RCC 7860 (cell line): ENCODE measurements at places on chromosomes 6 and 20.

DNA sequence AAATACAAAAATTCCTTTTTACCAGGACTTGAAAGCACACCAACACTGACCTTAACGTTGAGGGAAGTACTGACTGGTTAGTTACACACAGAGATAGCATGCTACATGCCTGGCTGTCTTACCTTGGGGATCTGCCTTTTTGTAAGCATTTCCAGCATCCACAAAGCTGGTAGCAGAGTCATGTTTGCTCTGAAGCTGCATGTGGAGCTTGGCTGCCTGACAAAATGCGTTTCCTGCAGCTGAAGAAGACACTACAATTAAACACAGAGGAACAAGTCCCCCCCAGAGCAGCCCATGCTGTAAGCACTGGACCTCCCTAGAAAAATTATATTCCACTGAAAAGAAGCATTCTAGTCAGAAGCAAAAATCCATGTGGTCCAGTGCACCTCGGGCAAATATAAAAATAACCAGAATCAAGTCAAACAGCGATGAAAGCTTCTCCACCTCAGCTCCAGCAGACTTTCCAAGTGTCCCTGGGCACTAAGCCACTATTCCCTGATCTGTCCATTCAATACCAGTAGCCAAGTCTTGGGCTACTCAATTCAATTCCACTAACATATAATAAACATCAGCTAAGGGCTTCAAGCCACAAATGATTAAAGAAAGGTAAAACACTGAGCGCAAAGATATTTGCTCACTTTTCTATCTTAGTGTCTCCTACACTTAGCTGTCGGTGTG is 24.2 kb downstream of the NAPB start:
- DNase-seq: no peak

DNA sequence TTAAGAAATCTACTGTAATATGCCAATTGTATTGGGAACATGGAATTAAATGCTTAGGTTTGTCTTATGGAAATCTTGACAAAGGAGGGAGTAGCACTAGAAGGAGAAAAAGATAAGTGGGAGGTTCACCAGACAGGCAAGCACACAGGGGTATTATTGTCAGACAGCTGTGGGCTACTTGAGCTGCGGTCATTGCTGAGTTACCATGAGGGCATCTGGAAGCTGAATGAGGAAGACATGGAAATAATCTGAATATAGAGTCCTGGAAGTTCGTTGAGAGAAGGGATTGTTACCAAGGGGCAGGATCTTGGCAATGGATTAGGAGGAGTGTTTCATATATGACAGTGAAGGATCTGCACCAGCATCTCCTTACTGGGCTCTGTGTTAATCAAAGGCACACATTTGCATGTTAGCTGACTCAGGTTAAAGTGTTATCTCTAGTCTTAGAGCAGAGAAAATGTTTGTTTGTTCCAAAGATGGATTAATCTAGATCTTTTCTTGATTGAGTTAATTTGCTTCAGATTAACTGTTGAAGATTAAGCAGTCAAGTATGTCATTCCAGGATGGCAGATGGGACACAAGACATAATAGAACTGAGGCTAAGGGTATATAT is 53.0 kb upstream of the SUPT3H start:
- no peak for DNase-seq

DNA sequence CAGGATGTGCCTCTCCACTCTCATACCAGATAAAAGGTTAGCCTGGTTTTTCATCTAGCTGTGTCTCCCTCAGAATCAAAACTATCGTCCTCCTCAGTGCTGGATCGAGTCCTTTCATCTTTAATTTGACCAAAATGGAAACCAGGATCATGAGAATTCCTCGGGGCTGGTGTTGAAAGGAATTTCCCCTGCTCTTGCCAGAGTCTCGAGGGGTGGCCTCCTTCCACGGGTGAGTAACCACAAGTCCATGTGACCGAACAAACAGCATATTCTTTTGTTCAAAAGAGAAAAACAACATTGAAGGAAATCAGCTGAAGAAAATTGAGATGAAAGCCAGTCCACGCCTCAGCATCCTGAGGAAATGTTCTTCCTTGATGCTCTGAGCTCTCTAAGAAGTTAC is 165.9 kb upstream of the CDYL start:
- DNase-seq: no peak

DNA sequence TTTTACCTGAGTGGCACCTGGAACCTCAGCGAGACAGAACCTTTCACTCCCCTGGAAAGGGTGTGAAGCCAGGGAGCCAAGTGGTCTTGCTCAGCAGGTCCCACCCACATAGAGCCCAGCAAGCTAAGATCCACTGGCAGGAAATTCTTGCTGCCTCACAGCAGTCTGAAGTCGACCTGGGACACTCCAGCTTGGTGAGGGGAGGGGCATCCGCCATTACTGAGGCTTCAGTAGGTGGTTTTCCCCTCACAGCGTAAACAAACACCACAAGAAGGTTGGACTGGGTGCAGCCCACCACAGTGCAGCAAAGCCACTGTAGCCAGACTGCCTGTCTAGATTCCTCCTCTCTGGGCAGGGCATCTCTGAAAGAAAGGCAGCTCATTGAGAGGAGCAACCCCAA is 134.7 kb upstream of the RSPO3 start:
- no peak for DNase-seq

GRCh38 chr6:106118835-106119431 is 32.8 kb downstream of the PRDM1 start:
- no peak for DNase-seq

- no peak for DNase-seq
Observed at GRCh38 chr6:127291495-127291894, 24.8 kb downstream of the RNF146 start.

- DNase-seq: no peak
Observed at GRCh38 chr20:51960047-51960675, 157.8 kb upstream of the SALL4 start.

GRCh38 chr6:151317103-151317994 is 74.0 kb downstream of the ZBTB2 start:
- peak; percentile 14 for DNase-seq

- no peak for DNase-seq
Observed at GRCh38 chr6:132418235-132418965, 17.1 kb upstream of the MOXD1 start.

GRCh38 chr6:4817551-4817950 is 41.3 kb downstream of the CDYL start:
- no peak for DNase-seq

- DNase-seq: no peak
Observed at GRCh38 chr6:105941621-105942412, 144.3 kb upstream of the PRDM1 start.

- no peak for DNase-seq
Observed at GRCh38 chr6:15476631-15477380, 186.0 kb downstream of the DTNBP1 start.

DNA sequence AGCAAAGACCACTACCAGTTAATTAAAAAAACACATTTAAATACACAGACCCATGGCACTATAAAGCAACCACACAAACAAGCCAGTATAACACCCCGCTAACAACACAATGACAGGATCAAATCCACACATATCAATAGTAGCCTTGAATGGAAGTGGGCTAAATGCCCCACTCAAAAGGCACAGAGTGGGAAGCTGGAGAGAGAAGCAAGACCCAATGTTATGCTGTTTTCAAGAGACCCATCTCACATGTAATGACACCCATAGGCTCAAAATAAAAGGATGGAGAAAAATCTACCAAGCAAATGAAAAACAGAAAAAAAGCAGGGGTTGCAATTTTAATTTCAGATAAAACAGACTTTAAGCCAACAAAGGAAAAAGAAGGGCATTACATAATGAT is 125.4 kb upstream of the PTCHD4 start:
- no peak for DNase-seq

DNA sequence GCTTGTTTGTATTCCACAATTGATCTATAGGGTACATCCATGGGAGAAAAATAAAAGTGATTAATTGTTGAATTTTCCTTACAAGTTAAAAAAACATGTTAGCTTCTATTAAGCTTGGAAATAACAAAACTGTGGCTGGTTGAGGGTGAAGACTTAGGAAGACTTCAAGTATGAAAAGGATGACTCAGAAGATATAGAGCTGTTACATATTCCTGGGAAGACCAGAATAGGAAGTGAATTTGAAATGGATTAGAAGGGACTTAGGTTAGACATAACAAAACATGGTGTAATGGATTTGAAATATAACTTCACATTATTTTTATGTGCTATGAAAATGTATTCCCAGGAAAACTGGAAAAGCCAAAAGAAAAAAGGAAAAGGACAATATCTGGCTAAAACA is 732.2 kb downstream of the HDGFL1 start:
- no peak for DNase-seq

DNA sequence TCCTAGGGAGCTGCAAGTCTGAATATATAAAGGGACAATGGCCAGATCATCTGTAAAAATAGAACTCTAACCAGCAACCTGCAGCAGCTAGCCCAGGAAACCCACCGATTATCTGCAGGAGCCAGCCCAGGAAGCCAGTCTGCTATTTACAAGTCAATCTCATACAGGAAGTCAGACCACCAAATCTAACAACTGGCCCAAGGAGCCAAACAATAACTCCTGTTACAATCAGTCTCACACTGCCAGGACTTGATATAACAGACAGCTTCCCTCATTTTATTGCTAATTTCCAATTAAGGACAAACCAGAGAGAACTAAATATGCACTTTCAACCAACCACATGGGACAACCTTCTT is 14.4 kb upstream of the RIN2 start:
- no peak for DNase-seq

- no peak for DNase-seq
Observed at GRCh38 chr20:51640743-51641142, 98.2 kb upstream of the NFATC2 start.

DNA sequence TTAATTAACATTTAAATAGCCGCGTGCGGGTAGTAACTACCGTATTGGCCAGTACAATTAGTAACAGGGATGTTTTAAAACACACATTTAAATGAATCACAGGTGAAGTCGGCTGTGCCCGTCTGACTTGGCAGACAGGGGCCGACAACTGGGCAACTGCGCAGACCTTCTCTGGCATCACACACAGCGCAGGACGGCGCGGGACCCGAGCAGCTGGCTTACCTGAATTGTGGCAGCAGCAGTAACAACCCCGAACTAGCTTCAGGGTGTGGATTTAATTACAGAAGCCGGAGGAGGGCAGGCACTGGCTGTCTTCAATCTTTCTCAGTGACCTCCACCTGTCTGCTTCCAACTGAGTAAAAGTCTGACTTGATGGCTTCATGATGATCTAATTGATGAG is 91.7 kb downstream of the DACT2 start:
- no peak for DNase-seq

- no peak for DNase-seq
Observed at GRCh38 chr6:169940481-169941271, 189.3 kb downstream of the ERMARD start.

DNA sequence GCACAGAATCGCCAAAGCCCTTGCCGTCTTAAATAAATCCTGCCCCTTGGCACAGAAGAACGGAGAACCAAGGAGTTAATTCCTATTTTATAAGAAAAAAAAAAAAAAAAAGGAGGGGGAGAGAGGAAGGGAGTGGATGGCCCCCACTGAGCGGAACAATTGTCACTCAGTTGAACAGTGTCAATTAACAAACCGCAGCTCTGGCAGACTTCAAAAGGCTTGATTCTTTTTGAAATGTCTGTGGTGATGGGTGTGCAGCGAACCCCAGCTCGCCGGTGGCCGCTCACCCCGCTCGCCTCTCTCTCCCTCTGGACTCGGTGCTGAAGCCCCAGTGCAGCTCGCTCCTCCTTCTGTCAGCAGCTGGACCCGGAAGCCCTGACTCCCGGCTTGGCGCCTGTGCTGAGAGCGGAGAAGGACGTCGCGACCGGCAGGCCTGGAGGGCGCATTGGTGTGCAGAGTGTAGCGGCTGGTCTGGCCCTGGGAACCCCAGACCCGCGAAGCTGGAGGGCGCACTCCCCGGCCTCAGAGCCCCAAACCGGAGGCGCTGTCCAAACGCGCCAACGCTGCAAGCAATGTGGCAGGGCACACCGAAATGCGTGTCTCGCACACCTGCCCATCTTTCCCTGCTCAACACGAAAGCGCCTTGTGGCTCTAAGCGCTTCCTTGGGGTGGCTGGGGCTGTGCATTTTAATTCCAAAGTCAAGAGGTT is 3.4 kb downstream of the LINC00237 start:
- no peak for DNase-seq

GRCh38 chr6:156718647-156719394 is 58.4 kb upstream of the ARID1B start:
- peak; percentile 81 for DNase-seq

DNA sequence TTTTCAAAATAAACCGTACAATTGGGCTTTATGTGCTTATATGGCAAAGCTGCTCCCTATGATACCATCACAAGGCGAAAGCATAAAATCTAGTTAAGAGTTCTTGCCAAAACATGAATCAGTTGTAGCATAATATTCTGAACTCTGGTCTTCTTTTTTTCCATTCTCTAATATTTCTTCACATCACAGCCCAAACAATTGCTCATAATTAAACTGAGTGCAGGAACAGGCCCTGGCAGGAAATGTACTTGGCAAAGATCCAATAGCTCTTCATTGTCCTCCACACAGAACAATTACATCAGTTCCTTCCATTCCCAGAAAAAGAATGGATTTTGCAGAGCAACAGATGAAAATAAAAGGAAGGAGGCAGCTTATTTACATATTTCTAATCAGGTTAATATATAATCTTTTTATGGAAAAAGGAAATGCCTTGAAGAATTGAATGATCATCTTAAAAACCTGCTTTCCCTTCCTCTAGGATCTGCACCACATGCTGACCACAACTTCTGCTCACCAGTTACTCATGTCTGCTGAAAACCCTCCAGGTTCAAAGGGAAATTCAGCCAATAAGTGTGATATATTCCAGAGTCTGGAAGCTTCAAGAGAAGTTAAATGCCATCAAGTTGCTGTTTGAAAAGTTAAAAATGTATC is 123.3 kb upstream of the COL21A1 start:
- DNase-seq: peak; percentile 89

DNA sequence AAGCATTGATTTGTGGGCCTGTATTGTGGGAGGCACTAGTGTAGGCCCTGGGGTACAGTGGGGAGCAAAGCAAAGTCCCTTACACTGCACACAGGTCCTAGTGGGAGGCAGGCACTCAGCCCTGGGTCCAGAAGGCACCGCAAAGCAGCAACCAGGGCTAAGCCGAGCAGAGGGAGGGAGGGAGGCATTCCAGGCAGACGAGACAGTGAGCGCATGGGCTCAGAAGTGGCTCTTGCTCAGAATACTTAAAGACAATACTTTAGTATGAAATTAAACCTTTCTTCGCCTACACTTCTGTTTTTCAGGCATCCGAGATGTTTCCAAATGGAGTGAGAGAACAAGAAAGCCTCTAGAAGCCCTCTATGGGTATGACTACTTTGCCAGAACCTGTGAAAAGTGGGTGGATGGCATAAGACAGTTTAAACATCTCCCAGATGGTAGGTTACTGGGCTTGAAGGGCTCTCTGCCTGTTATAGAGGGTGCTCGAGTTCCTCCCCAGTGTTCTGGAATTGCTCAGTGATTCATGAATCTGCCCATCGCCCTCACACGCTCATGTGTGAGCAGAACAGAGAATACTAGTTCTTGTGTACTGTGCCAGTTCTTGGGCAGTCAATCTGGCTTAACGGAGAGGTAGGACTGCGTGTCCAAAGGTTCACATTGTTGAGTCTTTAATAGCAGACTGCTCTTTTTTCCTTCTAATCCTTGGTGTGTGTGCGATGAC is 18.7 kb downstream of the BPHL start:
- no peak for DNase-seq
